Stimulated activated CD8-positive, alpha-beta memory T cell treated with anti-CD3 and anti-CD28 coated beads, Interleukin-15, amount 100 ng/mL, for 4 hours (primary cell): ENCODE measurements at places on chromosomes 7 and 10.

DNA sequence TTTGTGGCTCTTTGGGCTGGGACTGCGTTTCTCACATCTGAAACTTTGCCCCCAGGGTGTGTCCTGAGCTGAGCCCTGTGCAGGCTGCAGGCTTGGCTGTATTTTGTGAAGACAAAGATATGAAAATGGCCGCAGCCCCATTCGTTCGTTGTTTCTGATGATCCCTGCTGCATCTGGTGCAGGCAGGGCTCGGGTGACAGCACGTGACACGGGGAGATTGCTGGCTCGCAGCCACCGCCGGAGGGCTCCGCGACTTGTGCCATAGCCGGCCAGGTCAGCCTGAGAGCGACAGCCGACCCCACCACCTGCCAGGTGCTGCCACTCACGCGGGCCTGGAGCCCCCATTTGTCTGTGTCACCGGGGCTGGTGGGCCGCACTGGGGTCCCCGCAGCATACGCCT, 81.3 kb downstream of the ZRANB1 start:
- no peak for DNase-seq

DNA sequence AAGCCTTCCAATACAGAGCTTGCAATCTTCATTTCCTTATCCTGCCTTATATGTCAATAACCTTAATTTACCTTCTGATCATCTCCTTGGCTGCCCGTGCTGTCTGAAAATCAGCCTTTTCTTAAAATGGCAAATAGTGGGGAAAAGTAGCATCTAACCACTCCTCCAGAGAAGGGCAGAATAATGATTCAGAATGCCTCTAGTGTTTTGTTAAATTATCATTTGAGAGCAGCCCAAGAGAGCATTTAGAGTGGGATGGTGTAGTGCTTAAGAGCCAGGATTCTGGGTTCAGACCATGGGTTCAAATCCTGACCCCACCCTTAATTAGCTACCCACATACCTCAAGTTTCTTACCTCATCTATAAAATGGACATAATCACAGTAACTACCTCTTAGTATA, 4.6 kb upstream of the TMEM139 start:
- no peak for DNase-seq

DNA sequence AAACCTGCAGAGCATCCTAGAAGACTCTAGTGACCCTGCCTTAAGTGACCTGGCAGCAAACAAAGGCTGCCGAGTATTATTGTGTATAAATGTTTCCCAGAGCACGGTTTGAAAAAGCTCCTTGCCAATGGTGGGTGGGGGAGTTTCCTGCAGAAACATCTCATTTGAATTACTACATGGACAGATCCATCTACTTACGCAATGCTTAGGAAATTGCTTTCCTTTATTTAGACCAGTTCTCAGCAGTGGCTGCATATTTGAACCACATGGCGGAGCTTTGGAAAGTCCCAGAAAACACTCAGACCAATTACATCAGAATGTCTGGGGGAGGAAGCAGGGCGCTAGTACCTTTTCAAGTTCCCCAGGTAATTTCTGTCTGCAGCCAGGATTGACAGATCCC, 560.9 kb downstream of the SDK1 start:
- no peak for DNase-seq

DNA sequence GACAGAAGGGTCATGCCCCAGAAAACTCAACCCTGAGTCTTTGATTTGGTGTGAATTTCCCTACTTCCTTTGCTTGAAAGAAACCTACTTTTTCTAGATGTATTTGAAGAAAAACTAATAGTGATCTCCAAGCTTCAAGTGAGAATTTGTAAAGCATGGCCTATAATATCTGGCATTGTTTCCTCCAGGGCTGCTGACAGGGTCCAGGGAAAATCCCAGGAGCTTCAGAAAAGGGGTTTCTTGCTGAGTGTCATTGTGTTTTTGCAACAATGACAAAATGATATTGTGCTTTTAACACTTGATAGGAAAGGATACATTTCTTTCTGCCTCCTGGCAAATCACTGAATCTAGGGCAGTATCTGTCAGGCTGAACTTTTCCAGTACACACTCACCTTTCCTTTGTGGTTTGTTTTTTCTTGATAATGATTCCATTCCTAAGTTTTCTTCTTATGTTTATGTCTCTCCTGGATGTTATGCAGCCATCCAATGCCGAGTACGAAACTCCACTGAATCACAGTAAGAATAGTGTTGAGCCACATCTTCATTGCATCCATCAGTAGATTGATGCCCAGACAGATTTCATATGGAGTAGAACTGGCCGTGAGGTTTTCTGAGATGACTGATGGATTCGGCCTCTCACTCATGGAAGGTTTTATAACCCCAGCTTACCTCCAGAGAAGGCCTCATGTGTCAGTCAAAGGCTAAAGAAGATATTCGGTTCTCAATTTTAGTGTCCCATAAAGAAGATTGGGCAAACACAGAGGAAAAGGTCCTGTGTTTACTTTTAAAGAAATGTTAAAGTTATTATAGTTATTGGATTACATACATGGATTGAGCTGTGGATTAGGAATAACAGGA, 76.9 kb upstream of the STEAP1B start:
- no peak for DNase-seq

DNA sequence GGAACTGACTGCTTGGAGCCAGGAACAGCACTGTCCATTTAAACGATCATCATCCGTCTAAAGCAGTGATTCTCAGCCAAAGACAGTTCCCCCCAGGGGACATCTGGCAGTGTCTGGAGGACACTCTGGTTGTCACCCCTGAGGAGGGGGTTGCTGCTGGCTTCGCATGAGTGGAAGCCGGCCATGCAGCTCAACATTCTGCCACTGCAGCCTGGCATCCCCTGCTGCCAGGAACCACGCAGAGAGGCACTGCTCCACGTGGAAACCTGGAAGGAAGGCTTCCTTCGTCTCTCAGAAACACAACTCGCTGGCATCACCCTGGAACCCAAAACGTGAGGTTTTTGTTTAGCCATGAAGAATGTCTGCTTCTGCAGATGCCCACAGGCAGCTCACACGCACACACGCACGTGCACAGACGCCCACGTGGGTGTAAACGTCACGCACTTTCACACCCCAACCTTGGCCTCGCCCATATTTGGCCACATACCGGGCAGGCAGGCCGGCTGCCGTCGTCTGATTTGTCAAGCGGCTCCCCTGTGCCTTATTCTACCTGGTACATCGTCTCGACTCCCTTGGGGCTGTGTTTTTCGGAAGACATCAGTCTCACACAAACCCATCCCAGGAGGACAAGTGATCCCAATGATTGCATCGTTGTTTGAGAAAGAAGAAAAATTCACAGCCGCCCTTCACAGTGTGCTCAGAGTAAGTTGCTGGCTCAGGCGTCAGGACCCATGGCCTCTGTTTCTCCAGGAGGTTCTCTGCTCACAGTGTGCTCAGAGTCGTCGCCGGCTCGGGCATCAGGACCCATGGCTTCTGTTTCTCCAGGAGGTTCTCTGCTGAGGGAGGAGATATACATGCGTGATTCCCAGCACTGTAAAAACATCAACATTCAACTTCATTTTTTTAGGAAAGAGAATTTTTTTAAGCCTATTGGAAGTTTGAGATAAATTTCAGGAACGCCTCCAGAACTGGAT, 127.2 kb upstream of the PPP2R2D start:
- no peak for DNase-seq

- DNase-seq: no peak
Observed at GRCh38 chr7:75856536-75856935, 22.3 kb upstream of the RHBDD2 start.

- DNase-seq: no peak
Observed at GRCh38 chr10:51092402-51092801, 18.1 kb downstream of the PRKG1 start.

- DNase-seq: no peak
Observed at GRCh38 chr7:1845536-1846311, 175.6 kb downstream of the ELFN1 start.

- DNase-seq: no peak
Observed at GRCh38 chr7:100465702-100466311, 1.7 kb upstream of the SPACDR start.

GRCh38 chr10:133258066-133258817, 18.4 kb downstream of the ADAM8 start:
- DNase-seq: no peak
